MV-4-11 (cell line): ENCODE measurements at places on chromosomes 1 and 21.

DNA sequence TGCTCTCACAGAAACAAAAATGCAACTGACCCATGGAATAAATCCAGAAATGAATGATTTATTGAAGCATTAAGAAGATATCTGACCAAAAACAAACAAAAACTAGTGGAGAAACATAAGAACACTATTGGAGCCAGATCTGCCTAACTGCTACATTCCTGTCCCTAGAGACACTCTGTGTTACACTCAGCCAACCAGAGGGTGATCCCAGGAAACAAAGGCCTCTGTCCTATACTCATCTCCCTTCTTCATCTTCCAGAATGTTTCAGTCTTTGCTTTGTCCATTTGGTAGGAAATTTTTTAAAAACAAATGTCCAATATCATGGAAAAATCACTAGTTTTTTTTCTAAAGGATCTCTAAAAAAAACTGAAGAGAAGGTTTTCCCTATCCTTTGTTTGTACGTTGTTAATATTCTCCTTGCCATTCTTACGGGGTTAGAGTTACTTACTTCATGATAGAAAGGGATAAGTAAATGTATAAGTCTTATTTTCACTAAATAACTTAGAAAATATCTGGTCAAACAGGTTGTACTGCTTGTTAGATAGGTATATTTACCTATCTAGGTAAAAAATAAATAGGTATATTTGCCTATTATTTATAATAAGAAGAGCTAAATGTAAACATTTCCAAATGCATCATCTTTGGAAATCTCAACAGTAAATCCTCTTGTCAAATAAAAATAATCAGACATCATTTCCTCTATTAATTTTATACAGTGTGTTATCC lies 59.1 kb downstream of the NME7 start:
- no peak for DNase-seq

DNA sequence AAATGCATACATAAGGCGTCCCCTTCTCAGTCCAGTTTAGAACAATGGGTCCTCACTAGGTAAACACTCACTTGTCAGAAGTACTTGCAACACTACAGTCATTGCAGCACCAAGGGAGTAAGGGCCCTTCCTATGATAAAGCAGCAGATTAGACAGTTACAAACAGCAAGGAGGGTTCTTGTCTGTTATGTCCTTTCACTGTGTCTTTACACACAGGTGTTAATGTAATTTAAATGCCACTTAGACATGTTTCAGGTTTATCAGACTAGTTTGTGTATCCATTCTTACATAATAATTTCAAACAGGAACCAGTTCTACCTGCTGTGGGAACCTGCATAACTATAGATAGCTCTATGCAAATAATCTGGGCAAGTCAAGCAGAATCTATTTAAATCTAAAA lies 105.6 kb upstream of the USH2A start:
- no peak for DNase-seq

- no peak for DNase-seq
These were observed 24.0 kb upstream of the GNPAT start for GRCh38 chr1:231217056-231217455.

DNA sequence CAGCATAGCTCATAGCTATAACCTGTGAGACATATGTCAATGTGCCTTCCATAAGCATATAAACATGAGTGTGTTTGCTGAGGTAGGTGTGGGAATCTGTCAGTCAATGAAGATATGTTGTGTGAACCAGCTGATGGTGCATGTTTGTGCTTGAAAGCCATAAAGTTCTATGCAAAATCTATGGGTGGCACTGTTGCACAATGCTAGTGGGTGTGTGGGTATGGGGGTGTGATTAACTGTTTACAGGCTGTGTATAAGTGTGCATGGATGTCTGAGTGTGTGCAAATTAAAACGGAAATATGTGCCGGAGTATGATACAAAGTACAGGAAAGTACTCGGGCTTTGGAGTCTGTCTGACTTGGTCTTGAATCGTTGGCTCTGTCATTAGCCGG lies 1.0 kb upstream of the ATP2B4 start:
- peak; percentile 84 for DNase-seq

GRCh38 chr1:154813300-154813816 lies 56.7 kb downstream of the KCNN3 start:
- no peak for DNase-seq

DNA sequence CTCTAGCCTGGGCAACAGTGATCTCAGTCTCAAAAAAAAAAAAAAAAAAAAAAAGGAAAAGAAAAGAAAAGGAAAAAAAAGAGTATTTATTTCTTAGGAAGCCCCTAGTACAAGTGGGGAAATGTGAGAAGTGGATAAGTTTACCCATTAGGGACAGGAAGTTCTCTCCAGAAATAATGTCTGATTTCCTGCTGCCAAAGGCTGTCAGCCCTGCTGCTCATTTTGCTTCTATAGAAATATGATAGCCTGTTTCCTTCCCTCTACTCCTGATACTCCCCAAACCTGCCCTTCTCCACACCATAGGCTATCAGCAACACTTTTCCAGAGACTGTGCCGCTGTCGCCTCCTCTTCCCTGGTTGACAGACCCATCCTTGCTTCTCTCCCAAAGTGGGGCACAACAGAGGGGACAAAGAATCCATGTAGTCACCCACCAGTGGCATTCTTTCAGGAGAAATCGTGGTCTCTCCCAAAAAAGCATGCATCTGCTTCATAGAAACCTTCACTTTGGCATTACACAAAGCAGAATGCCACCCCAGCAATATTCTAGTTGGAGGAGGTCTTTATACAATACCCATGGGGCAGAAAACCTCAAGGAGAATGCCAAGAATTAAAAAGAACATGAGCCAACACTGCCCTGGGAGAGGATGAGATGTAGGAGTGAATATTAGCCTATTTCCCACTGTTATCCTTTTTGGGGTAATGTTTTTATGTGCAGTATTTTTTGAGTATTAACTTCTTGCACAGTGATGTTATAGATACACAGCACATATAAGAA lies 166.3 kb upstream of the NR5A2 start:
- DNase-seq, result no peak

GRCh38 chr1:219099307-219099706 lies 74.4 kb upstream of the LYPLAL1 start:
- no peak for DNase-seq

DNA sequence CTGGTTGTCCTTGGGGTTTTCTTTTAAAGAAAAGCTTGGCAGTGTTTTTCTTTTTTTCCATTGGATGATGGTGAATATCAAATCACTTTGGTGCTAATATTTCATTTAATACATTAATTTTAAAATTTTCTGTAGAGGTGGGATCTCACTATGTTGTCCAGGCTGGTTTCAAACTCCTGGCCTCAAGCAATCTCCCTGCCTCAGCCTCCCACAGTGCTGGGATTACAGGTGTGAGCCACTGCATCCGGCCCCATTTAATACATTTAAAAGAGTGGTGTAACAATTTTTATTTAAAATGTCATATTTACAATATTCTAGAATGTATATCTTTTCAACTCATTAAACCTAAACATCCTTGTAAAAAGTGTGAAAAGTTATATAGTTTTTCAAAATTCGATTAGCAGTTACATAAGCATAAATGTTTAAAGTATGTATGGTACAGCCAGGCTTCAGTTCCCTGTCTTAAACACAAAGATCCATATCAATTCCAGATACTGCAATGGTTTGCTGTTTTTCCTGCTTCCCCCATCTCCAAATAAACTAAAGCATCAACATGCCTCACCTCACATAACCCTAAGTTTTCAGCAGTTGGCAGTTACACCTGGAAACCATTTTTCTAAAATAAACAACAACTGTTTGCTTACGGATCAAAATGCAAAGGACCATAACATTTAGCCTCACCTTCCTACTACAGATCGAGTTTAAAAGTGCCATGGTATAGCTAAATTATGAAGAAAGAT lies 8.9 kb upstream of the LGALS8 start:
- DNase-seq, result no peak

- no peak for DNase-seq
These were observed 35.1 kb downstream of the ZNF281 start for GRCh38 chr1:200374569-200375295.

DNA sequence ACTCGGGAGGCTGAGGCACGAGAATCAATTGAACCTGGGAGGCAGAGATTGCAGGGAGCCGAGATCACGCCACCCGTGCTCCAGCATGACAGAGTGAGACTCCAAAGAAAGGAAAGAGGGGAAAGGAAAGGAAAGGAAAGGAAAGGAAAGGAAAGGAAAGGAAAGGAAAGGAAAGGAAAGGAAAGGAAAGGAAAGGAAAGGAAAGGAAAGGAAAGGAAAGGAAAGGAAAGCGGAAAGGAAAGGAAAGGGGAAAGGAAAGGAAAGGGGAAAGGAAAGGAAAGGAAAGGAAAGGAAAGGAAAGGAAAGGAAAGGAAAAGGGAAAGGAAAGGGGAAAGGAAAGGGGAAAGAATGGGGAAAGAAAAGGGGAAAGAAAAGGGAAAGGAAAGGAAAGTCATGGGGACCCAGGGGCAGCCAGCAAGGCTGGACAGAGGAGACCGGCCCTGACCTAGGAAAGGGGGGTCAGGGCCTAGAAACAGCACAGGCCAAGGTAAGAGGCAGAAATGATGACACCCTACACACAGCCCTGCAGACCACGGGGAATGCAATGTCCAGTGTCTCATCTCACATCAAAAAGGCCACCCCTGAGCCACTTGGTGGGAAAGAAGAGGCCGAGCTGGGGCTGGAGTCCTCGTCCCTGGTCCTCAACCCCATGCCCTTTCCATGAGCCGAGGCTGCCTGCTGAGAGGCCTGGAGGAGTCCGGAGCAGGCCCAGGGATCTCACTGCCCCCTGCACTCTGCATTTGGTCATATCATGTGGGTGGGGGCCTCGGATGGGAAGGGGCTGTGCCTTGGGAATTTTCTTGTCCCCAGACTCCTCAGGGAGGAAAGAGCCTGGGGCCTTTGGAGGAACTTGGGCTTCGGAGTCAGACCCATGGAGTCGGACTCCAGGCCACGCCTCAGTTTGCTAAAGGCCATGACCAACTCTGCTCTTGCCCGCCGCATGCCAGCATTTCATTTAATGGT lies 18.8 kb upstream of the LAPTM5 start:
- no peak for DNase-seq

GRCh38 chr1:246492611-246493245 lies 14.4 kb downstream of the SMYD3 start:
- peak; percentile 38 for DNase-seq

DNA sequence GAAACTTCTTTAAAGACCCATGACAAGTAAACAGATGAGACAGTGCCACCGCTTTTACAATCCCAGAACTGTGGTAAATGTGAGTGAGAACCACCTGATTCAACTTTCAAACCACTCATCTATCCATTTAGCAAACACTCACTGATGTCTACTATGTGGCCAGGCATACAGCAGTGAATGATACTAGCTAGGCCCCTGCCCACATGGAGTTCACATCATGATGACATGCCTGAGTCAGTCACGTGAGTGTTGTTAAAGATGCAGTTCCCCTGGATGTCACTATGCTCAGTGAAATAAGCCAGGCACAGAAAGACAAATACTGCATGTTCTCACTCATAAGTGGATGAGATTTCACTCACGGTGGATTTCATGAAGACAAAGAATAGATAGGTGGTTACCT lies 28.4 kb downstream of the STX6 start:
- no peak for DNase-seq

DNA sequence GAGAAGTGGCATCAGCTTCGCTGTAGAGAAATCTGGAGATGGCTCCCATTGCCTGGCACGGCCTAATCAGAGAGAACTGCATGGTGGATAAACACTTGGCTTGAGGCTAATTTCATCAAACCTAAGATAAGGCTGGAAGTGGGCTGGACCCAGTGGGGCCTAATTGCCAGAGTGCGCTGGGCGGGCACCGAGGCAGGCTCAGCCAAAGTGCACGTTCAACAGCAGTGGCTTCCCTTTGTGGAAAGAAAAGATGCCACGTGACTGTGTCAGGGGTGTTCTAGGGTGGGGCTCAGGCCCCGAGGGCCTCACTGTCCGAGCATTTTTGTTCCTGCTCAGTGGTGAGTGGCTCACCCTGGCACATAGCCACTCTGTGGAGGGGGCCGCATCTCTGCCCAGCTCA lies 5.8 kb downstream of the PLCH2 start:
- no peak for DNase-seq

GRCh38 chr1:200184196-200184595 lies 156.7 kb downstream of the NR5A2 start:
- DNase-seq, result peak; percentile 96

- no peak for DNase-seq
These were observed 17.5 kb downstream of the RD3 start for GRCh38 chr1:211474451-211474850.

- no peak for DNase-seq
These were observed 151.1 kb downstream of the TLR5 start for GRCh38 chr1:222991908-222992307.

GRCh38 chr1:232192781-232193450 lies 437.0 kb downstream of the SIPA1L2 start:
- no peak for DNase-seq

GRCh38 chr1:151131701-151132334 lies 14.6 kb downstream of the SEMA6C start:
- no peak for DNase-seq

GRCh38 chr1:18614069-18614735 lies 16.4 kb upstream of the PAX7 start:
- DNase-seq, result no peak

DNA sequence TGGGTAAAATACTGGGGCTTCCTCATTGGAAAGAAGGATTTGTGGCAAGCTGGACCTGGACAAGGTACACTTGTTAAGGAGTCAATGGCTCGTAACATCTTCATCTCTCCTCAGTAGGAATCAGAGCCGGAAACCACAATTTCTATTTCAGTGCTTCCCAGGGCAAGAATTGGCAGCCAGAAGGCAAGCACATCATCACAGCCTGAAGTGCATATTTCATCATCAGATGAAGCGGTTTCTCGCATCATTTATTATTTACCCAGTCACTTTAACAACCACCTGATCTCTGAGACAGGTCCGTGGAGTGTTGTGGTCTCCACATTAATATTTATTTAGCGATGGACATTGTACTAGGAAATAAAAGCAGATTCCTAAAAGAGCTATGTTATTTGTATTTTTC lies 55.0 kb downstream of the KCNJ15 start:
- no peak for DNase-seq

DNA sequence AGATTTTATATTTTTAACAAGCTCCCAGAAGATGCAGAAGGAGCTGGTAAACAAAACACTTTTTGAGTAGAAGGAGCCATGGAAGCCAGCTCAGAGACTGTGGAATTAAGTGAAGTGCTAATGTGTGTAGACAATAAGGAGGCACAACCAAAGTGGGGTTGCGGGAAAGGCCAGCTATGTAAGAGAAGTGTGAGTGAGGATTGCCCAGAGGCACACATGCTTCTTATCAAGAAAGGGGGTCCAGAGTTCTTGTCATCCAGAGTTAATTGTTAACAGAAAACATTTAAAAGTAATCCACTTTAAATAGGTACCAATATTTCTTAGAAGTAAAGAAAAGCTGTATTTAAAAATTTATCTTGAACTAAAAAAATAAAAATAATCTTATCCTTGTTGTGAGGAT lies 136.8 kb downstream of the OLFM3 start:
- no peak for DNase-seq

- DNase-seq, result no peak
These were observed 37.3 kb upstream of the IRF2BP2 start for GRCh38 chr1:234647245-234647644.
